ENCODE measurements at places on chromosomes 5 and 9.

DNA sequence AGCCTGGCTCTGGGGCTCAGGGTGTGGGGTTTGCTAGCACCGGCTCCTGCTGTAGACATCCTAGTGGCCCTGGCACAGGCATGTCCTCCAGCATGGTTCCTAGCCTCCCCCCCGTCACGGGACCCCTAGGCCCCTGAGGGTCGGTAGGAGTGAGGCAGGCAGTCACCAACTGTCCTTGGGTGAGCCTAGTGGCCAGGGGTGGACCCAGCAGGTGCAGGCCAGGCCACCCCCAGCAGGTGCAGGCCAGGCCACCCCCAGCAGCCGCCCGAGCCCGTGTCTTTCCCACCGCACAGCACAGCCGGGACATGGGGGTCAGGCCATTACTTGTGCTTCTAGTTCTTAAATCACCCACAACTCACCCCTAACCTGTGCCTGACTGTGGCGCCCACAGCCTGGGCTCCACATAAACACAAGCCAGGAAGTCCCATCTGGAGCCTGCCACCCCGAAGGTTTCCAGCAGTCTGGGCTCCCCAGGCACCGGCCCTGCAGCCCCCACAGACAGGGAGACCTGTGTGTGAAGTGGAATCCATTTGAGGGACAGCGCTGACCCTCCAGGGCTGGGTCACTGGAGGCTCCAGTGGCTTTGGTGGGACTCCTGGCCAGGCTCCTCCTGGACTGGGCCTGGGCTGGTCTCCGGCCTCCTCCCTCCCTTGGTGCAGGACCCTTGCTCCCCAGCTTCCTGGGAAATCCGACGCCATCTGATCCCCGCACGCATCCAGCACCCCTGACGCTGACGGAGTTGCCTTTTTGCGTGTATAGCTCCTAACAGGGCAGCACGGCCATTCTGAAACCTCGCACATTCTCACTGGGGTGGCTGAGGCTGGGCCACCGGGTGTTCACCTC lies 114.1 kb upstream of the LPCAT1 start:
- ATAC-seq, result no peak

GRCh38 chr5:120678279-120678678 lies 214.2 kb downstream of the PRR16 start:
- ATAC-seq, result 0 out of 3 replicates have a peak, but pooled peaks have one; percentile 44

DNA sequence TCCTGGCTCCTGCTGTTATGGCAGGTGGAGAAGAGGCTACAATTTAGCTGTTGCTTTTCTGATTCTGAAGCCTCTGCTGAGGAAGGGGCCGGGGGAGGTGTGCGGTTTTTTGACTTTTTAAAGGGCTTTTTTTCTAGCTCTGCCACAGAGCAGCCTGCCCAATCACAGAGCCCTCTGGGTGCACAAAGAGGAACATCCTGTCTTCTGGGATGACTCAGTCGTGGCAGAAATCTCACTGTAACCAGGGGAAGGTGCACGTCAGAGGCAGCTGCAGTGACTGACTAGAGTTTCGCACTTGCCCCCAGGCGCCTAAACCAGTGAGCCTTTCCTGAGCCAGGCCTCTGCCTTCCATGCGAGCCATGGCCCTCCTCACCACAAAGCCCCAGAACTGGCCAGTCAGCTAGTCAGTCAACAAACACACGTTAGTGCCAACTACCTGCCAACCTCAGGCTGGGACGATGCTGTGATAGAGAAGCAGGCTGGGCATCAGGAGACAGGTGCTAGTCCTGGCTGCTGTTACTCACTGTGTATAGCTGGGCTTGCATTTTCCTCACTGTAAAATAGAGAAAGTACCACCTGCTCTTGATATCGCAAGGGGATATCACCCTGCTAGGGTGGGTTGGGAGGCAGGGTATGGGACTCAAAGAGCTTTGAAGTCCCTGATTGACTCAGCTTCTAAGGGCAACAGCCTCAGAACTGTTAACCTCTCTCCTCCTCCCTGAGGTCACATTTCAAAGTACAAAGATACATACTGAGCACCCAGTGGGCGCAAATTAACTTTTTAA lies 2.2 kb downstream of the AKNA start:
- ATAC-seq, result peak; percentile 89

GRCh38 chr5:139178935-139179334 lies 19.2 kb downstream of the SIL1 start:
- ATAC-seq, result peak; percentile 57

DNA sequence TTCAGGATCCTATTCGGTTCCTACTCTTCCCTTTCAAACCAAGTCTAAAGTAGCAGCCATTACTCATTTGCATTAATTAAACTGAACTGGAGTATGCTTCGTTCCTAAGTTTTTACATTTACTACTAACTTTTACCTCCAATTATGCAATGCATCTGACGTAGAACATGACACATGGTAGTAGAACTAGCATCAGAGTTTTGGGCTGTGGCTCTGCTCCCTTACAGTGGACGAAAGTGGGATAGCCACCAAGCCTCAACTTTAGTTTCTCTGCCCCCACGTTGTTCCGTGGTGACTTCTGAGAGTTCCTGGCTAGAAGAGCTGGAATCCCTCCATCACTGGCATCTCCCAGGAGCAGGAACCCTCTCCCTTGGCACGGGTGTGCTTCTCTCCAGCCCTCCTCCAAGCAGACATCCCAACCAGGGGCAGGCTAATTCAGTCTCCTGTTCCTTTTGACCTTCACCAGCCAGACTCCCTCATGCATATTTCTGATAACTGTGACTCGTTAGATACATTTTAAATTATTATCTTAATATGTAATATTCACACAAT lies 2.9 kb downstream of the IFNE start:
- no peak for ATAC-seq

GRCh38 chr5:140220698-140221064 lies 45.7 kb downstream of the CYSTM1 start:
- no peak for ATAC-seq

GRCh38 chr9:135198586-135199285 lies 111.3 kb downstream of the OLFM1 start:
- no peak for ATAC-seq

All from SK-N-SH treated with all-trans-retinoic acid at 6 μM for 48 hours (cell line).